ENCODE measurements at places on chromosomes 13 and 19.

- DNase-seq, result no peak
Measured at GRCh38 chr13:111976474-111977178, 90.3 kb upstream of the SOX1 start.

DNA sequence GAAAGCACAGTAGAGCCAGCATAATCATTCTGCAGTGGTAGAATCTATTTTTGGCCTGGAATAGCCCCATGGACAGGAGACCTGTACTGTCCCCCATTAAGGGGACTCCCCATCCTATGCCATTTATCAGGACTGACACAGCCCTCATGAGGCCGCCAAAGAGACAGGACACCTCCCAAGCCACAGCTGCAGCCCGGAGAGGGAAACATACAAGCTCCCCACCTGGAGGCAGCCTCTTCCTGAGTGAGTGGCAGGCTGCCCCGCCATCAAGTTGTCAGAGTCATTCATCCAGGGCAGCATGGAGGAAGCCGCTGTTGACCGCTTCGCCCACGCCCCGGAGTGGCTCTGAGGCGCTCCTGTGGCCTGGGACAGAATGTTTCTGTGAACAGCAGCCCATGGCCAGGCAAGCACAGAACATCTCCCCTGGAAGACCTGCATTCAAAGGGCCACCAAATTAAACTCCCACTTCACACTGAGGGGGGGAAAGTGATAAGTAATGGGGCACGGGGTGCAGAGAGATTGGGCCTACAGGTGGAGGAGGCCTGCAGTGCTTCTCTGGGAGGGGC lies 111.3 kb downstream of the ZDHHC20 start:
- DNase-seq, result no peak

GRCh38 chr19:19696386-19696785 lies 27.7 kb downstream of the ZNF101 start:
- no peak for DNase-seq

- no peak for DNase-seq
Measured at GRCh38 chr13:34765446-34766180, 176.5 kb upstream of the NBEA start.

- no peak for DNase-seq
Measured at GRCh38 chr19:18611327-18612050, 1.2 kb upstream of the TMEM59L start.

DNA sequence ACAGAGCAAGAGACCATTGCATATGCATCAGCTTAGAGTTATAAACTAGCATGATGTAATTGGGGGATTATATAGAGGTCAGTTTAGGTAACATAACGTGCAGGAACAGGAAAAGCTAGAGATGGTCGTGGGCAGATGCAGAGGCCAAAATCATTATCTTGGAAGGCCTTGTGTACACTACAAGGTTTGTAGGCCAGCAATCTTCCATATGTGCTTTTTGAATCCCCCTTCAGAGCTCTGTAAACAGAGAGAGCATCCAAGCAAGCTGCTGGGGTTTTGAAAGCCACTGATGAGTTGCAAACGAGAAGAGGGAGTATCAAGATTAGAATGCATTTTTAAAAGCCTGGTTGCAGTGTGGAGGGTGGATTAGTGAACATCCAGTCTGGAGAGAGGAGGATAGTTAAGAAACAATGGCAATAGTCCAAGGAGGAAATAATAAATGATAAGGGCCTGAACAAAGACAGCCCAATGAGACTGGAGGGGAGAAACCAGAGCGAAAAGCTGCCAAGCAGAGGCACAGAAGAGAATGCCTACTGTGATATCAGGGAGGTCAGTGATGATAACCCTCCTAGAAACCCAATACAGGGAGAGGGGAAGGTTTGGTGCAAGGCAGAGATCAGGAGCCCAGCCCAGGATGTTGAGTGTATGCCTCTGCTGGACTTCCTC lies 109.6 kb downstream of the ZAR1L start:
- DNase-seq, result no peak

DNA sequence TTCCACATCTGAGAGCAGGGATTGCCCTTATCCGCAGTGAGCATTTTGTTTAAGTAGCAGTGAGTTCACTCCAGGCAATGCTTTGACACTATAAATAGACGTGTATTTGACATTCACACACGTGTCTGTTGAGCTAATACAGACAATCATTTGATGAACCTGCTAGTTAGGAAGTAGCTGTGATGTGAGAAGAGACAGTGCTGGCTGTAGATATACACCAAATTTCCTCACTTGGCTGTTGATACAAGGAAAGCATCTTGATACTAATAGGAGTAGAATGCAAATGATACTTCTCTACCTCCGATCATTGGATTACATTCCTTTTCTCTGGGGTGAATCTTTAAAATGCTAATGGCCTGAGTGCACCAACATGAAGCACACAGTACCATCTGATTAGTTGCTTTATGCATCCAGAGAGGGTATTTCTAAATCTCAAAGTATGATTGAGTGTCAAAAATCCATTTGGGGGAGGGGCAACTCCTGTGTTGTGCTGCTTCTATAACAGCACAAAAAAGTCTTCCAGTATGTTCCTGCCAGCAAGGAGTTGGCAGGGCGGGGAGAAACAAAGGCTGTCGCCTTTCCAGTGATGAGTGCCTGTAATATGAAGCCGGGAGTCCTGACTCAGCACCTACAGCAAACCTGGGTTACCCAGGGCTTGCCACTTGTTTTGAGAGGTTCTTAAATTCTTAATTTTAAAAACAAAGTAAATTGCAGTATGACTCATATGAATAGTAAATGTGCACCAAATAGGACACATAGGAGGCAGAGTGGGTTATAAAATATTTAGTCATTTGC lies 7.0 kb downstream of the CUL4A start:
- no peak for DNase-seq

GRCh38 chr13:77737583-77738200 lies 40.2 kb downstream of the SLAIN1 start:
- no peak for DNase-seq

DNA sequence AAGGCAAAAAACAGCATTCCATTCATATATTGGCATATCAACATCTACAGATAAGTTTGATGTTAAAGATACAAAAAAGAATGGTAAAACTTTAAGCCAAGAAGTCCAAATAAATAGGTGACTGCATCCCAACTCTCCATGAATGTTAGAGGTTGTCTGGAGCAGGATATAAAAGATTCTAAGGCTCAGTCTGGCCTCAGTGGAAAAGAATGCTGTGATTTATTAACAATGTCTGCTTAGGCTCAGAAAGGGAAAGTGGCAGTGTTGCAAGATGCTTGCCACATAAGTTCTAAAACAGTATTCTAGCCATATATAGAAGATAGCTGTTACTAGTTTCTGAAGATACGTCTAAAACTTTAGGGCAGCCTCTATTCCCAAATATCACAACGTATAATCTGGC lies 179.8 kb upstream of the NBEA start:
- no peak for DNase-seq

All from posterior cingulate gyrus (tissue), 11 donors.